Hindlimb muscle (tissue), 1 donor: ENCODE measurements at places on chromosomes 6 and 20. TPM values are rescaled to one million over a fixed set of nuclear protein-coding genes. Genes with fewer than 3 reads are reported as not detected.

The TOX2 gene
- polyA plus RNA-seq: 4.1 TPM

The CSTF1 gene
- polyA plus RNA-seq: 24.7 TPM

GRCh38 chr6:121064345-121064744 is 269.9 kb downstream of the TBC1D32 start:
- no peak for DNase-seq

DNA sequence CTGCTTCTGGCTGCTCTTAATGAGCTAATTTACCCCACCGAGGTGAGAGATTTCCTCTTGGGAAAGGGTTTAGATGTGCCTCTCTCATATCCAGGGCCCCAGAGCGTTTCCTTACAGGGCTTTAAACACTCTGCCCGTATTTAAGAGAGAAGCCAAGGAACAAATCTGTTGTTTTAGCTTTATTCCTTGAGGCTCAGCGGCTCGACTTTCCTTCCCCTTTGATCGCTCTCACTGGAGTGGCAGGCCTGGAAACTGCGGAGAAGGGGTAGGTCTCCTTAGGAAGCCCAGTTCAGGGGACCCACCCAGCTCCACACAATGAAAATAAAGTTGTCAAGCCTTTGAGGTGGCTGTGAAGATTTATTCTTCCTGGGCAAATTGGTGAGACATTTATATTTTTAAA is 132.0 kb upstream of the JAG1 start:
- DNase-seq: no peak
